Immature natural killer cell (primary cell): ENCODE measurements at places on chromosomes 7 and 10. TPM values are rescaled to one million over a fixed set of nuclear protein-coding genes. Genes with fewer than 3 reads are reported as not detected.

GRCh38 chr7:107874605-107875446 lies 16.2 kb upstream of the DLD start:
- peaks cover 1% of the 10 kb centered on the region for H3K4me1 ChIP-seq
- H3K27me3 ChIP-seq = peaks cover 4% of the 10 kb centered on the region
- no peaks in the 10 kb centered on the region for H3K36me3 ChIP-seq
- H3K27ac ChIP-seq = peak overlapping the region; percentile 69
- peak; percentile 48 for DNase-seq

DNA sequence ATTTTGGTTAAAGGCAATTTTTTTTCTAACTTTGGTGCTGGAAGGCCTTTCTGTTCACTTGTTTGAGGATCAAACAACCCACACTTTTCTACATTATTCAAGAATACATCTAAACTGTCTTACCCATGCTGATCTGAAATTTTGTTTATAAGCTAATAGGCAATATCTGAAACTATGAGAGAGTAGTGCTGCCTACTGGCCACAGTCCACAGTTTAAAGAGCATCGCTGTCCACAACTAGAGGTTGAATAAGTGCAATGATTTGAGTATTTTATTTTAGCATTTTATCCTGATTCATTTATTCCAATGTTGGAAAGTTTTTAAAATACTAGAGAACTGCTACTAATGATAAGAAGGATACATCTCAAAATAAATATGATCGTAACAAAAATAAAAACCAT lies 306.9 kb downstream of the ELMO1 start:
- H3K36me3 ChIP-seq = peaks cover 23% of the 10 kb centered on the region
- no peak for DNase-seq
- peak overlapping the region; percentile 3 for H3K27ac ChIP-seq
- H3K4me3 ChIP-seq = peak overlapping the region; percentile 41
- peaks cover 20% of the 10 kb centered on the region for H3K4me1 ChIP-seq
- H3K27me3 ChIP-seq = peaks cover 3% of the 10 kb centered on the region

- H3K36me3 ChIP-seq = no peaks in the 10 kb centered on the region
- H3K27me3 ChIP-seq = no peaks in the 10 kb centered on the region
- peak; percentile 44 for DNase-seq
- peaks cover 34% of the 10 kb centered on the region for H3K4me1 ChIP-seq
- peak overlapping the region; percentile 98 for H3K4me3 ChIP-seq
These were observed 655 bp downstream of the KLHL7 start for GRCh38 chr7:23106057-23106822.

DNA sequence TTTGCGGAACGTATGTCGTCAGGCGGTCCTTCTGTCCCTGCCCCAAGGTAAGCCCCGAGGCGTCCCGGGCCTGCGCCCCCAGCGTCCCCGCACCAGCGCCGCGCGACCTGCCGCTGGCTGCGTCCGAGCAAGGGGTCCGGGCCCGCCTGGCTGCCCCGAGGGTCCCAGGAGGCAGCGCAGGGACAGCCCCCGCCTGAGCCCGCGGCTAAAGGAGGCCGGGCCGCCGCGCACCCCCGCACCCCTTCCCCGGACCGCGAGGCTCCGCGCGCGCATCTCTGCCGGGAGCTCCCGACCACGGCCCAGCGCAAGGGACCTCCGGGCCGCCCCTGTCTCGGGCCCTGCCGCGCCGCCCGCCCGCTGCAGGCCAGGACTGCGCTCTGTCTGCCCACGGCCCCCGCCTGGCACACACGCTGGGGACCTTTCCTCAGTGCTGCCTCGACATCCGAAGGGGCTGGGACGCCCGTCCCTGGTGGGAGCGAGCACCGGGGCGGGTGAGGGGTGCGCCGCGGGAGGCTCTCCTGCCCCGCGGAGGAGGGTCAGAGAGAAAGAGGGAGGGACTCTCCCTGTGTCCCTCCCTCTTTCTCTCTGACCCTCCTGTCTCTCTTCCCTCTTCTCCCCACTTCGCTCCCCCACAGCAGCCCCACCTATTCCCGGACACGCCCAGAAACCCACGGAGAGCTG lies 25.0 kb downstream of the SHH start:
- DNase-seq = no peak
- H3K27ac ChIP-seq = no peak overlapping the region
- H3K4me3 ChIP-seq = no peak overlapping the region
- peaks cover 10% of the 10 kb centered on the region for H3K27me3 ChIP-seq

DNA sequence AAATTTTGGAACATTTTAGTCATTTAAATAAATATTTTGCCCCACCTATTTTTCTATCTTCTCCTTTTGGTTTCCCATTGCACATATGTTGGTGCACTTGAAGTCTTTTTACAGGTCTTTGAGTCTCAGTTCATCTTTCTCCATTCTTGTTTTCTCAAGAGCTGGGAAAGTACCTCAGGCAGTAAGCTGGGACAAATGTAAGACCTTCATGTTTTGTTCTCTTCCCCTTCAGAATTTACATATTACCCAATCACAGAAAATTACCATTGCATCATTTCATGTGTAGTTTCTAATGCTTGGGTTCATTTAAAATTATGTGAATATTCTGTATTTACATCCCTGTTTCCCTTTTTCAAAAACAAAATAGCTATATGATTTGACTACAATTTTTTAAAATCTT lies 1150.0 kb upstream of the POT1 start:
- no peaks in the 10 kb centered on the region for H3K27me3 ChIP-seq
- H3K36me3 ChIP-seq = no peaks in the 10 kb centered on the region
- DNase-seq = no peak
- no peaks in the 10 kb centered on the region for H3K4me1 ChIP-seq

DNA sequence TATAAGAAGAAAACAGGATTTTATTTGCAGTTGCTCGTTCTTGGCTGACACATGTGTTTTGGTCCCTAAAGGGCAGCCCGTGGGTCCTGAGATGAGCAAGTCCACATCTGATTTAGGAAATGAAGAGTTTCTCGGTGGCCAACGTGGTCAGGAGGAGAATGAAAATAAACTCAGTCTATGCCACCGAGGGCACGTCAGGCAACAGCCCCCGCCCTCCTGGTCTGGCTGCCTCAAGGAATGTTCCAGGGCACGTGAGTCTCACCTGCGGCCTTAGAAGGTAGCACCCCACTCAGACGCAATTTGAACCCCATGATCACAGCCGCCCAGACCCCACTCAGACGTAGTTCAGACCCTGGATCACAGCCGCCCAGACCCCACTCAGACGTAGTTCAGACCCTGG lies 197.2 kb downstream of the ADARB2 start:
- no peaks in the 10 kb centered on the region for H3K36me3 ChIP-seq
- H3K27me3 ChIP-seq = no peaks in the 10 kb centered on the region
- no peak for DNase-seq
- H3K4me1 ChIP-seq = no peaks in the 10 kb centered on the region
- no peak overlapping the region for H3K27ac ChIP-seq

DNA sequence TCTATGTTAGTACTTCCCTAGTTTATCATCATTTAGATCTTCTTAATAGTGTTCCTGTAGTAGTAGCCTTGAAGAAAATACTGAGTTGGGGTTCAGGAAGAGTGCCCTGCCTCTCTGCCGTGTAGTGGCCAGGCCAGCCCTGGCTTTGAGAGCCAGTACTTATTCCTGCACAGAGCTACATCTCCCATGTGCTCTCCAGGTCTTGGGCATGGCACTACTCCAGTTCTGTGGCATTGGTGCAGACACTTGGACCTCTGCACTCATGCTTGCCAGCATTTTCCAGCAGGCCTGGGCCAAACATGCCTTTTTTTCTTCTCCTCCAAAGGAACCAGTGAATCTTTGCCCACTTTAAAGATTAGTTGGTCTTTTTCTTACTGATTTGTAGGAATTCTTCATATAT lies 5.3 kb downstream of the GNG11 start:
- H3K36me3 ChIP-seq = no peaks in the 10 kb centered on the region
- DNase-seq = no peak
- H3K4me1 ChIP-seq = peaks cover 2% of the 10 kb centered on the region
- H3K27ac ChIP-seq = no peak overlapping the region
- no peak overlapping the region for H3K4me3 ChIP-seq

CNOT4 gene
- 10.8 TPM for polyA plus RNA-seq

DNA sequence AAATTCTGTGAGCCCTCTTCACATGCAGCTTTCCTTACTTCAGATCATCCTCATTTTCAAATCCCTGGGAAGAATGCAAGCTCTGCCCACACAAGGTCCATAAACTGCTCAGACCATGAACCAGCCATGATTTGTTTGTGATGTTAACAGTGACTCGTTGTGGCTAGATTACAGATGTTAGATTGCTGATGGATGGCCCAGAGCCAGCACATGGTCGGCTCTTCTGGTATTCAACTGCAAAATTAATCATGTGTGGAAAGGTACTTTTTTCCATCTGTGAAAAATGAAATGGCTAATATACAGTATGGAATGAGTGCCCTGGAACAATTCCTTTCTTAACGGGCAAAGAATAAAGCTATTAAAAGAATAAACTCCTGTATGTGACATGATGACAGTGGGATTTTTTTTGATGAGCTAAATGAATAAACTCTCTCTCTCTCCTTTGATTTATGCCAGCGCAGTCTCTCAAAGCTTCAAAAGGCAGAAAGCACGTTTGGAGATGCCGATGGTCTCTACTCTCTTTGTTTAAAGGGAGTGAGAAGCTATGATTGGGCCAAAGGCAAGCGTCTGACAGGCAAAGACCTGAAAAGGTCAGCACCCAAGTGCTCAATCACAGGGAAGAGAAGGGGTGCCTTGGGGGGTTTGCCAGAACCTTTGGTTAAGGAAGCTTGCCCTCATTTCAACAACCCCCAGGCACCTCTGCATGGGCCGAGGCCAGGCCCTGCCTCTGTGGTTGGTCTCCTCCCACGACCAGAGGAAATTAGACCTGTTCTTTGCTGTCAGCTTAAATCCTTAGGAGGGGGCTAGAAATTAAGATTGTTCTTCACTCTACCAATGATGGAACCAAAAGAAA lies 444.0 kb upstream of the NFE2L3 start:
- H3K4me1 ChIP-seq = no peaks in the 10 kb centered on the region
- H3K36me3 ChIP-seq = no peaks in the 10 kb centered on the region
- H3K27ac ChIP-seq = no peak overlapping the region
- peaks cover 2% of the 10 kb centered on the region for H3K27me3 ChIP-seq
- no peak for DNase-seq

IFIT1B gene
- polyA plus RNA-seq = 0.11 TPM

HOXA4 gene
- polyA plus RNA-seq = 0.51 TPM
